Activated T-cell treated with anti-CD3 and anti-CD28 coated beads for 24 hours (primary cell): ENCODE measurements at places on chromosomes 13 and 19.

DNA sequence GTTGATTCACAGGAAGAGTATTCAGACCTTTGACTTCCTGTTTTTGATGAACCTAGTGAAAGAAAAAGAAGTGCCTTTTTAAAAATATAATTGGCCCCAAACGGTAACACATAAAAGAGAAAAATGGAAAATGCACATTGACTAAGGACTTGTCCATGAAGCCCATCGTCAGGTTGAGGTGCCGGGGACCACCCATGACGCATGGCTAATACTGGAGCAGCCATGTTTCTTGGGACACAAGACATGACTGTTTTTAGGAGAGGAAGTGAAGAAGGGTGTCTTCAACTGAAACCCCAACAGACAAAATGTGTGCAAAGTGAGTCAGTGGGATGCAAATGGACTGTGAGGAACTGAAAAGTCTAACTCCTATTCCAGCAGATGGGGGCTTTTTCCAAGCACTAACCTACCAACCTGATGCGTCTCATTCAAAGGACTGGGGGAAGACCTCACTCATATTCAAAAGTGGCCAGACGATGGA is 459.4 kb downstream of the FOXO1 start:
- no peak for DNase-seq

DNA sequence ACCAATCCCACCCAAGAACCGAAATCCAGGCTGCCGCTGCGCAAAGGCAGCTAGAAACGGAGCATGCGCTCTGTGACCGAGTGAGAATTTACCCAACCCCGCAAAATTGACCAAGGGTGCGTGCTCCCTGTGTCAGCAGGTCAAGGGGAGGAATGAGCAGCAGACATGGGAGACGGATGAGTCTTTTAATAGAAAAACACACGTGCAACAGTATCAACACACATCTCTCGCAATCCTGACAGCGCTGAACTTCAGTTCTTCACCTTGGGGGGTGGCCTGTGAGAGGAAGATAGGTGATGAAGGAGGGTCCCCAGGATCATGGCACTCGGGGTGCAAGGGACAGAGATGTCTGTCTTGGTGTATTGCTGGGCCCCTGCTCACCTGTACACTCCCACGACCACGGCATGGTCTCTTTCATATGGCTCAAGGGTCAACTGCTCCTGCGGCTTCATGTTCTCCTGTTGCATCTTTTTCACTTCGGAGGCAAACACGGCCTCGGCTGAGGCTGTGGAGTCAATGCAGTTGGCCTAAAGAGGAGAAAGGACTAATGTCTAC is 402 bp upstream of the DYRK1B start:
- DNase-seq: no peak

GRCh38 chr19:15443325-15443724 is 6.4 kb downstream of the WIZ start:
- no peak for DNase-seq

- peak; percentile 25 for DNase-seq
These were observed 87.6 kb upstream of the SLC15A1 start for GRCh38 chr13:98839856-98840769.

GRCh38 chr19:4933528-4933927 is 24.2 kb downstream of the UHRF1 start:
- no peak for DNase-seq

GRCh38 chr19:4208385-4209094 is 20.8 kb upstream of the EBI3 start:
- no peak for DNase-seq

- no peak for DNase-seq
These were observed 2.2 kb downstream of the HIF3A start for GRCh38 chr19:46299004-46299509.

GRCh38 chr19:16026756-16027155 is 49.5 kb upstream of the TPM4 start:
- DNase-seq: no peak

DNA sequence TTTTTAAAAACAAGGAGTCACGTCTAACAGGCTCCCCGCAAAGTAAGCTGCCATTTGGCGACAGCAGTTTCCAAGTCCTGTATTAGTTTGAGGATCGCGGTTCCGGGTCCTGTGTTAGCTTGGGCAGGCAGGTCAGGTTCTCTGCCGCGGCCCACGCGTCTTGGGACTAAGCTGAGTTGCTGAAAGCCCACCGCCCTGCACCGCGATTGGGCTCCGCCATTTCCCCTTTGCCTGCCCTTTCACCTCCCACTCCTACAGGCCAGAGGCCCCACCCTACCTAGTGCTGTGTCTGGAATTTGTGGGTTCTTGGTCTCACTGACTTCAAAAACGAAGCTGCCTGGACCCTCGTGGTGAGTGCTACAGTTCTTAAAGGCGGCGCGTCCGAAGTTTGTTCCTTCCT is 6.8 kb downstream of the PARP4 start:
- no peak for DNase-seq

GRCh38 chr19:57708641-57709361 is at the start of gene ZNF154:
ZNF154 (minus strand) TSS chr19:57709204; CDS start chr19:57708971, 233 bp downstream.
- DNase-seq: no peak

GRCh38 chr19:4715529-4716221 is 8.0 kb downstream of the DPP9 start:
- DNase-seq: no peak

- DNase-seq: no peak
These were observed 21.8 kb downstream of the DCAF15 start for GRCh38 chr19:13974073-13974472.

DNA sequence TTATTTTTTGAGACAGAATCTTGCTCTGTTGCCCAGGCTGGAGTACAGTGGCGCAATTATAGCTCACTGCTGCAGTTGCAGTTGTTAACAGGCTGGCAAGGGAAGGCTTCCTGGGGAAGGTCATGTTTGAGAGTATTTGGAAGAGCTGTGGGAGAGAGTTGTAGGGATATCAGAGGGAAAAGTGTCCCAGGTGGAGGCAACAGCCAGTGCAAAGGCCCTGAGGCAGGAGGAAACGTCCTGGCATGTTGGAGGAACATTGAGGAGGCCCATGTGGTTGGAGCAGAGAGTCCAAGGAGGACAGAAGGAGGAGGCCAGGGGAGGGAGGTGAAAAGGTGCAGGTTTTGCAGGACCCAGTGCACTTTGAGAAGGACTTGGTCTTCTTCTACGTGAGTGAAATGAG is 2.2 kb upstream of the DUS3L start:
- DNase-seq: no peak

- no peak for DNase-seq
These were observed 54.9 kb downstream of the SIAH3 start for GRCh38 chr13:45796426-45797235.

- no peak for DNase-seq
These were observed 2422.9 kb upstream of the PCDH20 start for GRCh38 chr13:63838366-63839110.

DNA sequence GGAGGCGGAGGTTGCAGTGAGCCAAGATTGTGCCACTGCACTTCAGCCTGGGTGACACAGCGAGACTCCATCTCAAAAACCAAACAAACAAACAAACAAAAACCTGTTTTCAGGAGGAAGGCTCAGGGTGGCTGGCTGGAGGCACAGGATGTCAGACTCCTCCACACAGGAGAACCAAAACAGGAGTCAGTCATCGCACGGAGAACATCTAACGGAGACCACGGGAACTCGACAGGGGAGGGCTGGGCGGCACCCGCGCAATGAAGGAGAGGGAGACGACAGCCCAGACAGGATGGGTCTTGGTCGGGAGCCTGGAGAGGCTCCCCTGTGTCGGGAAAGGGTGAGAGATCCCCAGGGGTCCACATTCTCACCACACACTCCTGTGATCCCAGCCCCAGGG is 20.8 kb upstream of the SLC7A9 start:
- no peak for DNase-seq

DNA sequence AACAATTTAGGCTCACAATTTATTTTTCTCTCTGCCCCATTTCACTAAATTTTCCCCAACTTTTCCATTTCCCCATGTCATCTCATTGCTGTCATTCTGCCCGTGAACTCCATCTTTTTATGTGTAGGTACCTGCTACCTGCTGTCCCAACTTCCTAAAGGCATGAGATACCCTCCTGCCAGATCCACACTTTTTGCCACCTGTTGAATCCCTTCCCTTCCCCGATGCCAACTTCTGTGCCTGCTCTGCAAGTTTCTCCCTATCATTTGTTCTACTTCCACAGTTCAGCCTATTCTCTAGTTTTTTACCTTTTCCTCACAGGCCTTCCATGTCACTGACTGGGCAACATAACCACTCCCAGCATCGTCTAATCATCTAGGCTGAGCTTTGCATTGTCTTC is 607.5 kb upstream of the KLF12 start:
- no peak for DNase-seq

- no peak for DNase-seq
These were observed 24.9 kb downstream of the NFILZ start for GRCh38 chr19:8655340-8655709.
